ENCODE measurements at places on chromosomes 2 and 18.

GRCh38 chr18:47898055-47898454 lies 32.4 kb downstream of the SMAD2 start:
- no peak for DNase-seq

- DNase-seq: no peak
Observed at GRCh38 chr2:119764832-119765231, 5.1 kb downstream of the PTPN4 start.

DNA sequence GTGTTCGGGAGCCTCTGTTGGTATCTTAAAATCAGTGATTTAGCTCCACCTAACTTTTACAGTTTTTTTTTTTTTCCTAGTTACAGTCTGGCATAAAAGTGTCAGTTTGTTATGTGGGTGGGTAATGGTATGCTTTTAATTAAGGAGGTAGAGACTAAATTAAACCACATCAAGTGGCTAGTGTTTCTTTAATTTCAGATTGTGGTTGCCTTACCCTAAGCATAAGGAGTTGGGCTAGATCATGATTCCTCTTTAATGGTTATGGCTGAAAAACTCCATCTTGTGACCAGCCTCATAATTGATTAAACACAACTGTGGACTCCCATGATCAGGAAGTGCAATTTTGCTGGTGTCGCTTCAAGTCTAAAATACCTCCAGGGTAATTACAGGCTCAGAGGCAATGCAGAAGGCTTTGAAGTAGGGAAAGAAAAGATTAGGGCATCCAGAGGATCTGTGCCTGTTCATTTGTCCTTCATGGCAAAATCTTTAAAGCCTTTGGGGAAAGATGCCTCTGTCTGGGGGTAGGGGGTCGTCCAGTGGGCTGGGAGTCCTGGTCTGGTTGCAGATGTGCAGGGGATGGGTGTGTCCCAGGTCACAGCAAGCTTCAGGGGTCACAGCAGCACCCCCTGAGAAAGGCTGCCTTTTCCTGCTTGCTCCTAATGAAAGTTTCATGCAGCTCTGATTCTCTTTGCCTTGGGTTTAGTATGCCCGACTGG lies 579.2 kb downstream of the BCL11A start:
- no peak for DNase-seq

- DNase-seq: no peak
Observed at GRCh38 chr2:222545823-222546795, 109.8 kb downstream of the FARSB start.

DNA sequence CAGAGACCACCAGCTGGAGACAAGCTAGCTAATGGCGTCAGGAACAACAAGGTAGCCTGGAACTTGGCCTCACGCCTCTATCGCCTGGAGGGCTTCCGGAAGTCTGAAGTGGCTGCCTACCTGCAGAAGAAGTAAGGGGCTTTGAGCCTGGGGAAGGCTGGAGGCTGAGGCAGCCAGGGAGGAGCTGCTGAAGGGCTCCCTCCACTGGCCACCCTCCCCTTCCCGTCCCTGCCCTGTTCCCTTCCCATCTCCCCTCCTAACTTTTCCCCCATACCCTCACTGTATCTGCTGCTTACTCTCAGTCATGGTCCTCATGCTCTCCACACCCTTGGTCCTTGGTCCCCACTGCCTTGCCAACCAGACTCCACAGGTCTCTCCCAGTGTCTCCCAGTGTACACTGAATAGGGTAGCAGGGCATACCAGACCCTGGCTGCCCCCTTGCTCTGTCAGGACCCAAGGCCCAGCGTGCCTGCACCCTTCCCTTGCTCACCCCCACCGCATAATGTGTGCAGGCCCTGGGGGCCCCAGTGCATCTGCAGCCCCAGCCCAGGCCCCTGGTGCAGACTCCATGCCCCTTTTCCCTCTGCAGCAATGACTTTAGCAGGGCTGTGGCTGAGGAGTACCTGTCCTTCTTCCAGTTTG lies 18.8 kb downstream of the PSD4 start:
- no peak for DNase-seq

GRCh38 chr18:2797951-2798350 lies 48.9 kb upstream of the EMILIN2 start:
- DNase-seq: no peak

DNA sequence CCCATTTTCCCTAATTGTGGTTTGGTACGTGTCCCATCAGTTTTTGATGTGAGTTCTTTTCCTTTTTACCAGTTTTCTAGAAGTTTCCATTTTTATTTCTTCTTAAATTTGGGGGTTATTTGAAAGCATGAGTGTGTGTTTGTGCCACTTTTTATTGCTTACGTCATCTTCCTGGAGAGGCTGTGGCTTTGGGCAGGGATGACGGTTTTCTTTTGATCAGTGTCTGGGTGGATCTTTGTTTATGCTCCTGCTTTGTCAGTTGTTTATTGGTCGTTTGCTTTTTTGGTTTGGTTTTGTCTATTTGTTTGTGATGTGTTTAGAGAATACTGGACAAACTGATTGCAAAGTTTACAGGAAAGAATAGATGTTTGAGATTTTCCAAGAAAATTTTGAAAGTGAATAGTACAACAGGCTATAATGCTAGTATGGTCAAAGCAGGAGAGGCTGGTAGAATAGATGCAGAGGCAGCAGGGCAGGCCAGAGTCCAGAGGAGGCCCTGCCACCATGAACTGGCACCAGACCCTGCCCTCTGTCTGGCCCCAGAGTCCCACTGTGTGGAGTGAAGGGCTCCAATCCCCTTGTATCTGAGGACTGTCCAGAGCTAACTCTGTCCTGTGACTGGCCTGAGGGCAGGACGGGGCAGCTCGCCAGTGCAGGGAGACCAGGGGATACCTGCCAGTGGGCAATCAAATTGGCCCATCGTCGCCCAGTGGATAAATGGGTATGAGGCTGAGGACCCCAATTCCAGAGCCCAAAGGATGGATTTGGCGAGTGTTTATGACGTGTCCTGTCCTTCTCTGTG lies 23.4 kb upstream of the SNED1 start:
- DNase-seq: no peak

GRCh38 chr2:112767693-112768330 lies 3.4 kb upstream of the CKAP2L start:
- no peak for DNase-seq

Measured in stimulated activated CD4-positive, alpha-beta T cell treated with anti-CD3 and anti-CD28 coated beads, Interleukin-4, amount 100 ng/mL, for 4 hours (primary cell).